ENCODE measurements at places on chromosomes 13 and 19.

- DNase-seq: no peak
Measured at GRCh38 chr19:7815325-7815724, 14.7 kb upstream of the EVI5L start.

DNA sequence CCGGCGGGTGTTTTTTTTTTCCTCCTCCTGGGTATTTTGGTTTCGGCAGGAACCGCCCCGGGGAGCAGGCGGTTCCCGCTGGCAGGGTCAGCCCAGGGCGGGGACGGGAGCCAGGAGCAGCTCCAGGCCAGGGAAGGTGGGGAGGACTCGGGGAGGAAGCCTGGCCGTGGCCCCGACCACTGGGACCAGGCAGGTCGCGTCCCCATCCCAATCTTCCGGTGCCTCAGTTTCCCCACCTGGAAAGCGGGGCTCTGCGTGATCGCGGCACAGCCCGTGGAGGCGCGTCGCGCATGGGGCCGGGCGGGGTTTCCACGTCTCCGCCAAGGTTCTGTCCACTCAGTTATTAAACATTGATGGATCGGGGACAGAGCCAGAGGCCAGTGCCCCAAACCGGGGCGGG, 34.8 kb downstream of the IL12RB1 start:
- DNase-seq: no peak

DNA sequence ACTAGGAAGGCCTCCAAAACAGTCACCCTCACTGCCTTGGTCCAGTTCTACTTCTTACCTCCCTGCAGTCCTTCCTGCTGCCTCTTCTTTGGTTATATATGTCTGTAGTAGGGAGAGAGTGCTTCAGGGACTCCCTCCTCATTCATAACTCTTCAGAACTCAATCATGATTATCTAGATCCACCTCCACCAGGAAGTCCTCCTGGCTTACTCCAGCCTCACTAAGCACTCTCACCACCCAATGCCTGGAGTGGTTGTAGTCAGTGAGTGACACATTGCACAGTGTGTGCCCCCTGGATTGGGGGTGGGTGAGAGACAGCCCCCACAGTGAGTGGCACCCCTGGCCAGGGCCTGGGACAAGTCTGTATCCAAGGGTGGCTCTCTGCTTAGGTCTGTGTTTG, 10.0 kb upstream of the FOSB start:
- DNase-seq: no peak

DNA sequence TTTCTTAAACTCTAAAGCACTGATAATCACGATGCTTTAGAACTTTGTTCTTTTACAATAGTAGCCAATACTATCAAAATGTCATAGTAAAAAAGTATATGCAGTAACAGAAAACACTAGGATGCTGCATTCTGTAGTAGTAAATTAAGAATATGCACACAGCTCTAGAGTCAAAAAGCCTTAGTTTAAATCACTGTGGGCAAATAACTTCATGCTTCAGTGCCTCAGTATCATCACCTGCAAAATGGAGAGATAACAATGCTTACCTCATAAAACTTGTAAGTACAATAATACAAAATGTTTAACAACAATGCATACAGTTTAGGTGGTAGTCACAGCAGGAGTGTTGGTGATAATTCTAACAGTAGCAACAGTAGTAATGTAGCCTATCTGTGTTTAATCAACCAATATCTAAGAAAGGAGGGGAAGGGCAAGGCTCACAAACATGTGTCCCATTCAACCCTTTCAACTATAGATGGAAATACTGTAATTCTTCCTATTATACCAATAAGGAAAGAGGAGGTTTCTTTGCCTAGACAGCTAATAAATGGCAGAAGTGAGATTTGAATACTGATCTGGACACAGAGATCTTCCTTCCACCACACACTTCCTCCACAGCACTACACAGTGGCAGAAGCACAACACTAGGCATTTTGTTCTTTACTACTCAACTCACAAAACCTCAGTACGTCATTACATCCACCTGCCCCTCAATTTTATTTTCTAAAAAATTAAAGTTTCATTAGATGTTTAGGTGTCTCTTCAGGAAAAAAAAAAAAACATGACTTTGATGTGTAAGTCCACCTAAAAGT, 4.6 kb downstream of the RBM26 start:
- DNase-seq: no peak

DNA sequence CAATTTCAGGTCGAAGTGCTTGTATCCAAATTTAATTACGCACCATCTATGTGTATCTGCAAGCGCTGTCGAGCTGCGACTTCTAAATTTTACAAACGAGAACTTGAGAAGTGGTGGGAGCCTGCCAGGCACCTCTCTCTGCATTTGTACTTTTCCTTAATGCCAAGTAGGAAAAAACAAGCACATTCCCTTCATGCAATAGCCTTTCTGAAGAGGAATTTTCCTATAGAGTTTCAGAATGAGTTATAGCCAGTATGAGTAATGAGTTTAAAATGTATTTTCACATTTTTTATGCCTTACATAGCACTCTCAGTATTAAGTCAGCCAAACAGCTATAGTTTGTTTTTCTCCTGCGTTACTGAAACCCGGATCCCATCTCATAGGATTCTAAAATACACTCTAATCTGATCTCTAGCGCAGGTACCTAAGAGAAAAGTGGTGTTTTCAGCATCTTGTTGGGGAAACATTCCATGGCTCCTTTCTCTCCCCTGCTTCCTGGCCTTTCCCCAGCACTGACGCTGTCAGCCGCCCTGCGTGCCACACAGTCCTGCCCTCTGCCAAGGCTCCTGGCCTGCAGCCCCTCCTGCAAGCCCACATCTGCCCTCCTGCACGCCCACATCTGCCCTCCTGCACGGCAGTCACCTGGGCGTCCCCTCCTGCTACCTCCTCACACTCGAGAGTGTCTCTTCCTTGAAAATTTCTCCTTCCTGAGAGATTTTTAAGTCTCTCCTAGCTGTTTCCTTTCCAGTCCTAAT, 526.9 kb downstream of the MYO16 start:
- DNase-seq: peak; percentile 91

GRCh38 chr13:25406377-25406776, 34.6 kb downstream of the ATP8A2 start:
- DNase-seq: no peak

DNA sequence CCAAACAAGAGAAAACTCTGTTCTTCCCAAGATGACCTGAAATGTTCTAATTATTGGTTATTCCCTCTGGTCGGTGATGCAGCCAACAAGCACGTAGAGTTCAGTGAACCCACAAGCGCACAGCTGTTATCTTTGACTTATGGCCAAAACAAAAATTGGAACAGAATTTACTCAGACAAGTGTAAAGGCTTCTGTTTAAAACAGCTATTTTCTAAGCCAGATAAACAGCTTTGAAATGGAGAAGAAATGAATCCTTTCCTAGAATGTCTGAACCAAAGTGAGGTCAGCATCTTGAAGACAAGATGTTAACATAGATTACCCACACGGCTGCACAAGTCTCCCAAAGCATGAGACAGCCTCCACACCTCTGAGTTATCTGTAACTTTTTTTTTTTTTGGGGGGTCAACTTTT, 669.2 kb downstream of the DIAPH3 start:
- peak; percentile 58 for DNase-seq

DNA sequence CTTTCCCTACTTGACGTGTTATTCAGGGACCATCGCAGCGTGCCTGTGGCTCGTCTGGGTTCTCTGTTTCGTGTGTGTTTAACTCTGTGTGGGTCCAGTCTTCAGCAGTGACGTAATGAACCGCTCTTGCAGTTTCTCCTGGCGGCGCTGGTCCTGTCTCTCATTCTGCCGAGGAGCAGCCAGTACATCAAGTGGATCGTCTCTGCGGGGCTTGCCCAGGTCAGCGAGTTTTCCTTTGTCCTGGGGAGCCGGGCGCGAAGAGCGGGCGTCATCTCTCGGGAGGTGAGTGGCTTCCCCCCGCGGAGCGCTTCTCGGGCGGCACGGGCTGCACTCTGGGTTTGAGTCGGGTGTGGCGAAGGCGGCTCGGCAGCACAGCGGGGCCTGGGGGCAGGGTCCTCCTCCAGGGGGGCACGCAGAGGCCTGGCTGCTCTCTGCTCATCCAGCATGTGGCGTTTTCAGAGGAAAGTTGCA, 36.3 kb upstream of the TFDP1 start:
- DNase-seq: no peak

DNA sequence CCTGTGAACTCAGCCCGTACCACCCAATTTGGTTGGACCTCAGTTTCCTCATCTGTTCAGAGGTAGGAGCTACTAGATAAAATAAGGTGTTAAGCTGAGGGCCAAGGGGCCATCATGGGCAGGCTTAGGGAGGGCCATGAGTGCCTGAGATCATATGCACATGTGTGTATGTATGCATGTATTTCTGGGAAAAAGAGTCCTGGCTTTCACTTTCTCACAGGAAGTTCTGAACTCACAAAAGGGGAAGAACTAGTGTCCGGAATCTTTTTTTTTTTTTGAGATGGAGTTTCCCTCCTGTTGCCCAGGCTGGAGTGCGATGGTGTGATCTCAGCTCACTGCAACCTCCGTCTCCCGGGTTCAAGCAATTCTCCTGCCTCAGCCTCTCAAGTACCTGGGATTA, 18.9 kb downstream of the TGFB1 start:
- DNase-seq: no peak

DNA sequence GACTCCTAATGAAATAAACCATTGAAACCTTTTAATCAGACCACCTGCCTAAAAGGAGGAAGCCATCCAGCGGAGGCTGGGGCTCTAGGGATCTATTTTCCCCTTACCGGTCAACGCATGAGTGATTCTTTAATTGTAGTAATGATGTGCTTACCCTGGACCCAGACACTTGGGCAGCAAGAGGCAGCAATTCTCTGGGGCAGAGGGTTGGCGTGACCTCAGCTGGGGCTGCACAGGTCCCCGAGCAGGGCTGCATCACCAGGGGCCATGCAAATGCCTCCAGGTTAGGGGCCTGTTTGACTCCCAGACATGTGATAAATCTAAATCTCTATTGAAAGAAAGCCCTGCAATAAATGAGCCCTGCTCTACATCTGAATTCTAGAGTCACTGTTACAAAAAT, 194.2 kb upstream of the TSHZ3 start:
- no peak for DNase-seq

DNA sequence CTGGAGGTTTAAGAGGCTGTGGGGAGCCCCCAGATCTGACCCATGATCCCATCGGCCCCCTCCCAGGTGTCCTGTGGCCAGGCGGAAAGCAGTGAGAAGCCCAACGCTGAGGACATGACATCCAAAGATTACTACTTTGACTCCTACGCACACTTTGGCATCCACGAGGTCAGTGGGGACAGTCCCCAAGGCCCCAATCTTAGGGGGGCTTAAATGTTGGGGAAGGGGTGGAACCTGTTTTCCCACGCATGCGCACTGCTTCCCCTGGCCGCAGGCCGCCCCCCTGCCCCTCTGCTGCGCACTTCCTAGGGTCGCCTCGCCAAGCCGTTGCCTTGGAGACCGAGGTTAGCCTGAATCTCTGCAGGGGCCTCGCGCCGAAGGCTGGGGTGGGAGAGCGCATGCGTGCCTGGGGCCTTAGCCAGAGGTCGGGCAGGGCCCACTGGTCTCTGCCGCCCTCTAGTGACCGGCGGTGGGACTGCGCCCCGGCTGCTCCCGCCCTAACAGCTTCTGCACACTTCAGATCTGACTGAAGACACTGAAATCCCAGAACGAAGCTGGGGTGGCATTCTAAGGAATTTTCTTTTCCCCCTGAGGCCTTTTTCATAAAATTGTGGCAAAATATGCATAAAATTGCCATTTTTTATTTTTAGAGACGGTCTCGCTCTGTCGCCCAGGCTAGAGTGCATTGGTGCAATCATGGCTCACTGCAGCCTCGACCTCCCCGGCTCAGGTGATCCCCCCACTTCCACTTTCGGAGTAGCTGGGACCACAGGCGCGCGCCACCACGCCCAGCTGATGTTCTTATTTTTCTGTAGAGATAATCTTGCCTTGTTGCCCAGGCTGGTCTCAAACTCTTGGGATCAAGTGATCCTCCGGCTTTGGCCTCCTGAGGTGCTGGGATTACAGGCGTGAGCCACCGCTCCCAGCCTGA, 3.6 kb downstream of the PRMT1 start:
- peak; percentile 78 for DNase-seq

DNA sequence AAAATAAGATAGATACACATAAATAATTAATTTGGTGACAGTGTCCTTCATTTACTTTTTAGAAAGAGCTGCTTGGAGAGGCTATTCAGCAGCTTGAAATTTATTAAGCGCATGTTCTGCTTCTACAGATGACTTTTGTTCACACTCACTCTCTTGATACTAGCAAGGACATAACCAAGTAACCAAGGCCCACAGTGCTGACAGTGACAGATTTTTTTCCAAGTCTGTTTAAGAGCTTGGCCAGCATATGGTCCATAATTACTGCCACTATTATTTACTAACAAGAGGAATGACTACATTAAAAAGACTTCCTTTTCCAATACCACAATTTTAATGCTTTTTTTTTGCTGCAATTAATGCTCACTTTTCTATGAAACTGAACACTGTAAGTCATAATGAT, 673.7 kb upstream of the MIR17HG start:
- no peak for DNase-seq

GRCh38 chr13:112042496-112042895, 24.5 kb upstream of the SOX1 start:
- no peak for DNase-seq

GRCh38 chr19:6876748-6877147, 10.6 kb upstream of the ADGRE1 start:
- DNase-seq: no peak

- peak; percentile 89 for DNase-seq
Measured at GRCh38 chr13:108957369-108958012, 328.1 kb downstream of the MYO16 start.

- no peak for DNase-seq
Measured at GRCh38 chr13:102768909-102769308, 4.7 kb downstream of the TEX30 start.

DNA sequence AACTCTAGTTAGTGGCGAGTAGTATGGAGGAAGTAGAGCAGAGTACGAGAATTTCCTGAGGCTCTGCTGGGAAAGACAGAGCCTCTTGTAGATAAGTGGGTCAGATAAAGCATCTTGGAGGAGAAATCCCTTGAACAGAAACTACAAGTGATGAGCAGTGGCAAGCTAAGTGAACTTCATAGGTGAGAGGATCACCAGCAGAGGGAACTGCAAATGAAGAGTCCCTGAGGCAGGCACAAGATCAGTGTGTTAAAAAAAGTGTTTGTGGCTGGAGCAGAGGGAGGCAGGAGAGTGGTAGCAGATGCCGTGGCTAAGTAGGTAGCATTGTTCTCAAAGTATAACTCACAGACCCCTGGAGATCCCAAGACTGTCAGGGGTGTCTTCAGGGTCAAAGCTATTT, 437.6 kb downstream of the HS6ST3 start:
- DNase-seq: no peak

DNA sequence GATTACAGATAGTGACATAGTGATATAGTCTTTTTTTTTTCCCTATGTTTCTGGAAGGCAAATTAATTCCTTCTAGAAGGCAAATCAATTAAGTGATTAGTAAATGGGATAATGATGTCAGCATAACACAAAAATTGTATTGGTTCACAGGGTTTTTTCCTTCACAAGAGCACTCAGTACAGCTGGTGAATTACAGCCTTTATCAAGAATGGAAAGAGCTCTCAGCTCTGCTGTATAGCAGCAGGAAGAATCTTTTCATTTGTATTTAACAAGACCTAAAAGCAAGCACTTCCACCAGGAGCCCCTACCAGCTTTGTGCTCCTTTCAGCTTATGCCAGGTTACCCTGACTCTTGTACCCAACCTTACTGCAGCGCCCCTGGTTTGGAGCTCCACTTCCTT, 90.8 kb downstream of the SERP2 start:
- no peak for DNase-seq

- DNase-seq: no peak
Measured at GRCh38 chr19:12098040-12098439, 33.5 kb downstream of the ZNF844 start.

GRCh38 chr19:23520441-23520840, 125.2 kb upstream of the ZNF91 start:
- no peak for DNase-seq

Data from fibroblast of skin of right quadriceps (primary cell).